LHCN-M2 (cell line): ENCODE measurements at places on chromosomes 5 and 9. TPM values are rescaled to one million over a fixed set of nuclear protein-coding genes. Genes with fewer than 3 reads are reported as not detected.

DNA sequence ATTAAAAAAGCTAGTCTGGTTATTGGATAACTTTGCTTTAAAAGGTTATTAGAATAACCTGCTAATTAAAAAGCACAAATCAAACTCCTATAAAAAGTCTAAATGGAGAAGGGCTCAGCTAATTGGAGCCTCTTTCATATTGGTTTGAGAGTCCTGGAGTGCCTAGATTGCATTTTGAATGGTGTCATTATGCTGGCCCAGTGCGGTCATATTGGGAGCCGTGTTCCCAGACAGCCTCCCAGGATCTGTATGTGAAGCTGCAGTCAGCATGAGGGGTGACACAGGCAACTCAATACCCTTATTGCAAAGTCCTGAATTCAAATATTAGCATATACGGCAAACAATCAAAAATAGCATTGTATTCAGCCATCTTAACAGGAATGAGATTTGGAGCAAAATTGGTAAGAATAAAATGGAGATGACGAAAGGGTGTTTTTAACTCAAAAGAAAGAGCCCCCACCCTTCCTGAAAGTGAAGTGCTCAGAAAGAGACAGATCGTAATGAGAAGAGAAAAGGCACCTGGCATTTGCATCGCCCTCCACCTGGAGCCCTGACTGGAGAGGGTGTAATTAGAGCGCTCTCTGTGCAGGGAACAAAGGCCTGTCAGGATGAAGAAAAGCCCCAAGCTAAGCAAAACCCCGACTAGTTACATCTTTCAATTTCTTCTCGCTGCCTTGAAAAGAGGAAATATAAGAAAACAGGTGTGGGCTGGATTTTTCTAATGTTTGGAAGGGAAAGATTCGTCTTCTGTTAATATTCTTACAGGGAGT, 621.0 kb upstream of the ADAMTS16 start:
- DNase-seq: no peak

The ENG gene
- total RNA-seq: 47.5 and 48.3 TPM in 2 replicates

The FBXO10 gene
- 22.8 and 34.1 TPM in 2 replicates for total RNA-seq

The CCDC192 gene
- total RNA-seq: not detected in 2 replicates

- no peak for DNase-seq
Measured at GRCh38 chr5:138541511-138542179, 1.4 kb downstream of the ETF1 start.

The C9orf50 gene
- total RNA-seq: not detected in 2 replicates

- DNase-seq: peak; percentile 47
Measured at GRCh38 chr5:153796527-153796926, 242.2 kb downstream of the FAM114A2 start.

- DNase-seq: no peak
Measured at GRCh38 chr5:127529904-127530682, 12.7 kb downstream of the PRRC1 start.

- DNase-seq: no peak
Measured at GRCh38 chr9:31124389-31124788, 1260.1 kb upstream of the ACO1 start.

DNA sequence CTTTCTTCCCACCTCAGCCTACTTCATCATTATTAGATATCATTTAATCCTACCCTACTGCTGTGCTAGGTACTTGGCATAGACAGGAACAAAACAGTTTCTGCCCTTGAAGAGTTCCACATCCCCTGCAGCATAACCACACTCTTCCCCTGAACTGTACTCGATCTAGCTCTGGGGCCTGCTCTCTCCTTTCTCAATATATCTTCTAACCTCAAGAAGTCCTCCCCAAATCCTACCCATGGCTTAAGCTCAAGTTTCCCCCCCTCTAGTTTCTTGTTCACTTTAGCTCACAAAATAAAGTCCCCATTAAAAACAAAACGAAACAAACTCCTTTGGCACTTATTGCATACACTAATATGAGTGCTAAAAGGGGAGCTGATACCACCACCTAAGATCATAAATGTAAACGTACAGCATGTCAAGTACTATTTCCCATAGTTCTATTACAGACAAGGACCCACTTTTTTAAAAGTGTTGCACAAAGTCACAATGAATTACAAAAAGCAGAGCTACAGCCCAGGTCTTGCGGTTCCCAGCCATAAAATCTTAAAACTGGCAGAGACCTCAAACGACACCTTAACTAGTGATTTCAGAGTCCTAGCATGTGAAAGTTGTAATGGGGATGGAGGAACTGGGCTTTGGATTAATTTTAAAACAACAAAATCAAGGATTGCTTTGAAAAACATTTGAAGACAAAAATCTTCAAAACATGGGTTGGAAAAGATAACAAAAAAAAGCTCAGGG, 80.7 kb downstream of the PTPDC1 start:
- DNase-seq: no peak

DNA sequence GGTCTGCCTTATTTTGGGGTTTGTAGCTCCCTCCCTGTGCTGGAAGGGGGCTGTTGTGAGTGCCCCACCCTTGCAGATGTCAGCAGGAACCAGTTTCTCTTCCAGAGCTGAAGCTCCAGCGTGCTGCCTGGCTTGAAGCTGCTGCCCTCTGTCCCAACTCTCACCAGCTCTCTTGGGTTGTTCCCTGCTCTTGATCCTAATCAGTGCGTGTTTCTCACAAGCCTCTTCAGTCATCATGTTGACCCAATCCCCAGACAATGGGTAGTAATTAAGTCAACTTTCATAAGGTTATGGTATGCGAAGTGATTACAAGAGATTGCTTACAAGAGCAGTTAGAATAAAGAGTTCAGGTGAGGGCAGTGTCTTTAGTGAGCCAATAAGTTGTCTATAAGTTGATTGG, 57.0 kb downstream of the PDE8B start:
- DNase-seq: no peak

GRCh38 chr5:174717826-174718455, 6.4 kb upstream of the MSX2 start:
- no peak for DNase-seq

GRCh38 chr9:100352201-100352726, 478 bp downstream of the TEX10 start:
- DNase-seq: peak; percentile 21

DNA sequence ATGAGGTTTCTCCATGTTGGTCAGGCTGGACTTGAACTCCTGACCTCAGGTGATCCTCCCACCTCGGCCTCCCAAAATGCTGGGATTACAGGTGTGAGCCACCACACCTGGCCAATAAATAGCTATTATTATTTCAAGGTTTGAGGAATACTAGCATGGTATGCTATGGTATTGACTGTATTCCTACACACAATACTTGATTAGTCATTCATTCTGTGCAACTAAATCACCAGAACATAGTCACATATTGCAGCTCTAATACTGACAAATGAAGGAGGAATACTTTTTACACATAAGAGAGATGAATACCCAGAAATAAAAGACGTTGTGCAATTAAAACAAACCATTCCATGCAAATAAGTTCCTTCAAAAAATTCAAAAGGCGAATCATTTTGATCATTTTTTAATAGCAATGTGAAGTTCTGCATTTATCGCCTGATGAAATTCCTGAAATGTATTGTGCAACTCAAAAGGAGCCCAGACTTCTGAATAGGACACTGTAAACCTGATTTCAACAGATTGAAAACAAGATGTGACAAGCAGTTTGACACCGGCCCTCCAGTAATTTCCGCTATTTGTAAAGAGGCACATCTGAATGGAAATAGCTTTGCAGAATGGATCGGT, 687.4 kb upstream of the SEMA6A start:
- DNase-seq: no peak

GRCh38 chr5:87069974-87070608, 197.6 kb upstream of the RASA1 start:
- peak; percentile 75 for DNase-seq

GRCh38 chr5:169762338-169763095, 125.4 kb downstream of the DOCK2 start:
- peak; percentile 41 for DNase-seq

The WNK2 gene
- total RNA-seq: not detected in 2 replicates

GRCh38 chr5:148382961-148383360, 797 bp upstream of the FBXO38 start:
- DNase-seq: no peak

DNA sequence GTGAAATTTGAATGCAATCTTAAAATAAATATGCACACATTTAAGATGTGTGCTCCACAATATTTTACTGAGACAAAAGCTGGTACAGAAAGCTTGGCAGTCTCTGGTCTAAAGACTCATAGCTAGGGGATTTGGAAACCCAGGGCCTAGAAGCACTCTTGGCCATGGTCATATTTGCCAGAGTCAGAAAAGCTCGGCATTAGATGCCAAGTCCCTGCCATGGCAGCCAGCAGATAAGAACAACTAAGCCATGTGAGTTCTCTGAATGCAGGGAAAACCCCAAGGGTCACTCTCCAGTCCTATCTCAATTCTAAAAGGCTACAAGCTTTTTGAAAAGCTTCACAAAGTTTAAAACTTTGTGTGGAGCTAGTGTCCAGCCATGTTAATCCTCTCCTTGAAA, 119.5 kb downstream of the FAM114A2 start:
- DNase-seq: no peak

- DNase-seq: no peak
Measured at GRCh38 chr5:98840946-98841345, 67.5 kb downstream of the RGMB start.

The GSN gene
- 453 and 467 TPM in 2 replicates for total RNA-seq

DNA sequence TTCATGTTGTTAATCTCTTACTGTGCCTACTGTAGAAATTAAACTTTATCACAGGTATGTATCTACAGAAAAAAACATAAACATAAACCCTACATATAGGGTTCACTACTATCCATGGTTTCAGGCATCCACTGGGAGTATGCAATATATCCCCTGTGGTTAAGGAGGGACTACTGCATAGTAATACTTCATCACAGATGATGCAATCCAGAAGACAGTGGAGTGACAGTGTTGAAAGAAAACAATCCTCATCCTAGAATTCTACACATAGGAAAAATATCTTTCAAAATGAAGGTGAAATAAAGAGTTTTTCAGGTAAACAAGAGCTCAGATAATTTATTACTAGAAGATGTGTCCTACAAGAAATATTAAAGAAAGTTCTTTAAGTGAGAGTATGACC, 105.9 kb downstream of the HOMER1 start:
- DNase-seq: no peak

The RALGDS gene
- total RNA-seq: 15.5 and 17.8 TPM in 2 replicates

GRCh38 chr9:117706421-117707116, 2.4 kb downstream of the TLR4 start:
- no peak for DNase-seq

The ZNF300 gene
- total RNA-seq: 6.6 and 7.2 TPM in 2 replicates

The PRR7 gene
- total RNA-seq: 48.0 and 55.4 TPM in 2 replicates

The CCDC107 gene
- 11.1 and 13.3 TPM in 2 replicates for total RNA-seq

The FRMPD1 gene
- total RNA-seq: 0.38 and 1.1 TPM in 2 replicates

The CCL21 gene
- not detected in 2 replicates for total RNA-seq

DNA sequence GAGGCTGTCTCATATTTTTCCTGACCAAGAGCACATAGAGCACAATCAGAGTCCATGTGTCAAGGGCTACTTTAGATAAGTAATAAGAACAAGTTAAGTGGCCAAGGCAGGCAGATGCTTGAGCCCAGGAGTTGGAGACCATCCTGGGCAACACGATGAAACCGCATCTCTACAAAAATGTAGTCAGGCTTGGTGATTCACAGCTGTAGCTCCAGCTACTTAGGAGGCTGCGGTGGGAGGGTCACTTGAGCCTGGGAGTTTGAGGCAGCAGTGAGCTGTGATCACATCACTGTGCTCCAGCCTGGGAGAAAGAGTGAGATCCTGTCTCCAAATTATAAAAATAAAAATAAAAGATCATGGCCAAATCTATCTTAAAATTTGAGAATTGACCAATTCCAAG, 767.9 kb upstream of the CTNND2 start:
- DNase-seq: no peak

GRCh38 chr5:156528673-156529072, 201.7 kb downstream of the SGCD start:
- DNase-seq: peak; percentile 50

- peak; percentile 10 for DNase-seq
Measured at GRCh38 chr9:93003552-93004407, 54.7 kb upstream of the SUSD3 start.

DNA sequence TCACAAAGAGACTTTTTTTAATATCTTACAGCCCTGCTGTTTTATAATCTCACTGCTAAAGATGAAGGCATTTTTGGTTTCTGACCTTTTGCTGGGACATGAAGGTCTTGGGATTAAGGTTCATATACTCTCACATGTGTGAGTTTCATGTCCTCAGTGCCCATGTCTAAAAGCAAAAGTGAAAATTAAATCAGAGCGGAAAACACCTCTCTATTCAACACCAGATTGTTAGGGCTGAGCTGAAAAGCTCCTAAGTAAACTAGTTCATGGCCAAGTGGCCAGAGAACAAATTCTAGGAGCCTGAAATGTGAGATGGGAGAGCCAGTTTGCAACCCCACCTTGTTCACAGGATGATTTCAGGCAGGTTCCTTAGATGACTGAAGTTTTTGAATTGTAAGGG, 110.9 kb downstream of the GRIA1 start:
- DNase-seq: no peak

- no peak for DNase-seq
Measured at GRCh38 chr5:111061618-111062017, 9.9 kb upstream of the TSLP start.

DNA sequence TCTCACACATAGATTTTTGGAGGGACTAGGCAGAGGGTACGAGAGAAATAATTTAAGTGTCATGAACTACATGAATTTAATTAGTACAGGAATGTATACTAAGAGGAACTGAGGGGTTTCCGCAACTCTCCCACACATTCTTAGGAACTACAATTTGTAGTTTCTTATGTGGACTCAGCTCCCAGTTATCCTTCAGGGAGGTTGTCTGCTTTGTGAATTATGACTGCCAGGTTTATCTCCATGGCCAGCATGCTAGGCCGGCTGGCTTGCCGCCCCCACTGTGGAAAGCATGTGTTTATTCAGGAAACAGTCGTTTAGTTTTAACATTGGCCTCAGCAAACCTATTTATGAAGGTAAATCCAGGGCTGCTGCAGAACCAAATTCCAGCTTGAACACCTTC, 415.0 kb downstream of the KCTD16 start:
- no peak for DNase-seq
